IMR-90 (cell line): ENCODE measurements at places on chromosomes 5 and 9. TPM values are rescaled to one million over a fixed set of nuclear protein-coding genes. Genes with fewer than 3 reads are reported as not detected.

Gene ACTBL2
- total RNA-seq, result 1.6 and 1.7 TPM in 2 replicates

- H3K27me3 ChIP-seq, result no peaks in the 10 kb centered on the region
- H3K4me3 ChIP-seq, result no peak overlapping the region
- H3K27ac ChIP-seq, result no peak overlapping the region; the same call in 1 of the 2 replicates
Measured at GRCh38 chr5:139577689-139578290, 16.7 kb downstream of the UBE2D2 start.

DNA sequence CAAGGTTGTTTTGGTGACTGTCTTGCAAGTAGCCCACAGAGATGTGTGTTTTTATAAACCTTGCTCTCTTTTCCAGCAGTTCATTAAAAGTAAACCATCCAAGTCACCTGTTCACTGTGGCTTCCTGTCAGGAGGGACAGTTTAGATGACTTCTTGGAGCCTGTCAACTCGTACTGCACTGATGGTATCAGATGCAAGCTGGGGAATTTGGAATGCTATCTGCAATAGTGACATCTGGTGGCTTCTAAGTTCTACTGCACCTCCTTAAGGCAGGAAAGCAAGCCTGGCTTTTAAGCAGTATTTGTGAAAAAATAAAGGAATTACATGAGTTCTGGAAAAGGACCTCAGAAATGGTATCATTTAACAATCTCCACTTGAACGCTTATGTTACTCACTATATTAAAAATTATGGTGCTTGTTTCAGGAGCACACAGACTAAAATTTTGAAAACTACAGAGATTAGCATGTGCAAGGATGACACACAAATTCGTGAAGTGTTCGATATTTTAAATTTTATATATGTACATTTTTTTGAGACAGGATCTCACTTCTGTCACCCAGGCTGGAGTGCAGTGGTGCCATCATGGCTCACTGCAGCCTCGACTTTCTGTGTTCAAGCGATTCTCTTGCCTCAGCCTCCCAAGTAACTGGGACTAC, 164.0 kb downstream of the TTC39B start:
- peak; percentile 70 for DNase-seq
- no peaks in the 10 kb centered on the region for H3K36me3 ChIP-seq
- H3K27ac ChIP-seq, result no peak overlapping the region
- no peaks in the 10 kb centered on the region for H3K4me1 ChIP-seq
- H3K27me3 ChIP-seq, result peaks cover 17% of the 10 kb centered on the region
- no peak overlapping the region for H3K4me3 ChIP-seq

GRCh38 chr9:83209188-83209731, 146.3 kb upstream of the RASEF start:
- H3K27ac ChIP-seq, result no peak overlapping the region
- no peak overlapping the region for H3K4me3 ChIP-seq
- no peaks in the 10 kb centered on the region for H3K27me3 ChIP-seq
- DNase-seq, result no peak

DNA sequence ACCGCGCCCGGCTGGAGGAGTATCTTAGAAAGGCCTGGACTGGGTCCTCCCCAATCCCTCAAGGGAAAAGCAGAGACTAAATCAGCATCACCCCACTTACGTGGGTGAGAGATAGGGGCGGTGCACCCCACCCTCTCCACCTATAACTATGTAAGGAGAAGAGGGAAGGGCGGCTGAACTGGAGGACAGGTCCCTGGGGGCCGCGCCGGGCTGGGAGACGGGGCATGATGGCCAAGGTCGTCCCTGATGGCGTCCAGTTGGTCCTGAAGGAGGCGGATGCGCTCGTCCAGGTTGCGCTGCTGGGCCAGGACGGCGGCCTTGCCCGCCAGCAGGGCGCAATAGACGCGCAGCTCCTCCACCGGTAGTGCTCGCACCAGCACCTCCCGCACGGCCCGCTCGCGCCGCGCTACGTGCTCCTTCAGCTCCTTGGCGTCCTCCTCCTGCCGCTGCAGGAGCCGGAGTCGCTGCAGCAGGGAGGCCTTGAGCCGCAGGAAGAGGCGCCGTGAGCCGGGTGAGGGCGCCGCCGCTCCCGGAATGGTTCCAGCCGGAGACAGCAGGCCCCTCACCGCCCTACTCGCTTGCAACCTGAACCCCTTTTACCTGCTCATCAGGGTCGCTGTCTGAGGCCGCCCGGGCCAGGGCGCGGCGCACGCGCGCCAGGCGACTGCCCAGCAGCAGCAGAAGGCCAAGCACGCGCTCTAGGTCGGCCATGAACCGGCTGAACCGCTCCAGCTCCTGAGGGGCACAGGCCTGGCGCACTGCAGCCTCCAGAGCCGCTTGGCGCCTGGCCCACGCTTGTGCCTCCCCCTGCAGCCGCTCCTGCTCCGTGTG, 7.6 kb downstream of the SHROOM1 start:
- H3K36me3 ChIP-seq, result peaks cover 6% of the 10 kb centered on the region; the same call in 1 of the 2 replicates
- peaks cover 10% of the 10 kb centered on the region; the same call in 1 of the 2 replicates for H3K4me1 ChIP-seq
- no peak overlapping the region for H3K27ac ChIP-seq
- no peak for DNase-seq
- H3K4me3 ChIP-seq, result no peak overlapping the region
